T-helper 2 cell (primary cell): ENCODE measurements at places on chromosomes 13 and 19.

- no peak for DNase-seq
Observed at GRCh38 chr13:31409678-31410356, 210.0 kb downstream of the B3GLCT start.

DNA sequence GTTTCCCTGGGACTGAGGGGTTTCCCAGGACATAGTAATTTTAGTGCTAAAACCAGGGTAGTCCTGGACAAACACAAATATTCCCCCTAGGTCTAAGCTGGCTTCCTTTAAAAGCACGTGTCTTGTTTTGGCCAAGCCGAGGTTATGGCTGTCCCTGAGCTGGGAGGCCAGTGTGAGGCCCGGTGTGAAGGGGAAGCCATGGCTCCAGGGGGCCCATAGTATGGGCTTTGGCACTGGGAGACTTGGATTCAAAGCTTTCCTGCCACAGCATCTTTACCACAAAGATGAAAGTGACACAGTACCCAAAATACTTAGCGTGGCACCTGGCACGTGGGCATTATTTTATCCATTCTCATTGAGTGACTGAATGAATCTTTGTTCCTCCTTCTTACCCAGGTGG is 345.2 kb downstream of the ZNF536 start:
- no peak for DNase-seq

DNA sequence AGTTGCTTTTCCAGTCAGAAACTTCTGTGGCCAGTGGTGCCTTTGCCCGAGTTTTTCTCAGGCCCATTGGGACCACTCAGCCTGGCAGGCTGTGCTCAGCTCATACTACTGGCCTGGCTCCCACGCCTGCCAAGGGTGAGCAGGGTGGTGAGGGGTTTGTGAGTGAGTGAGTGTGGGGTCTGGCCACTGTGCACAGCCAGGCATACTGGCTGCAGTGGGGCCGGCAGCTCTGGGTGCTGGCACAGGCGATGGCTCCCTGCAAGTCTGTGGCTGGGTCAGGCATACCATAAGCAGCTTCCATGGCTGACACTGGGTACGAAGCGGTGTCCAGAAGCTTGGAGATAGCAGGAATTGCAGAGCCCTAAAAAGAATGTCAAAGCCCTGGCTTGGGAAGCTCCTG is 161.0 kb downstream of the SLITRK6 start:
- no peak for DNase-seq

GRCh38 chr19:13946414-13946813 is 5.9 kb upstream of the DCAF15 start:
- DNase-seq, result no peak

DNA sequence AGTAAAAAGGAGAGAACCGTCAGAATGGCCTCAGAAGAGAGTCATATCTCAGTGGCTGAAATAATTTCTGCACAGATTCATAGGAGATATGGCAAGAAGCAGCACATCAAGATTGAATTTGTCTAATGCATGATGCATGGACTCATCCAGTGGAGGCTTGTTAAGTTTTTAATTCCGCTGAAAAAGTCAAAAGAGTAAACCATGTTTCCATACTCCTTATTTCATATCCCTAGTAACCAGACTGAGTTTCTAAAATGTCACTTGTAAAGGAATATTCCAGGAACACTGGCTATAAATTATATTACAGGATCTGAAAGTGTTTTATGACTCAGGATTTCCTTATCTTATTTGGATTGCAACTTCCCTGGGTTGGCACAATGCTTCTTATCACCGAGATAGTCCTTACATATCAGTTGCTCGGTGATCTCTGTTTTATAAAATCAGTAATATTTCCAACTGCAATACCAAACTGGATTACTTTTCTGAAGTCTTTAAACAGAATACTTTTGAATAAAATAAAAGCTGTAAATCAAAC is 180.2 kb upstream of the TSC22D1 start:
- no peak for DNase-seq

GRCh38 chr13:93789058-93789457 is 562.5 kb downstream of the GPC6 start:
- no peak for DNase-seq

- no peak for DNase-seq
Observed at GRCh38 chr19:11247391-11247790, 8.0 kb downstream of the ANGPTL8 start.

- no peak for DNase-seq
Observed at GRCh38 chr13:114063545-114064449, 68.6 kb downstream of the RASA3 start.

GRCh38 chr13:76812206-76812897 is 73.9 kb downstream of the KCTD12 start:
- DNase-seq, result no peak
